ENCODE measurements at places on chromosomes 13 and 19.
A peak's percentile ranks its signal among the peaks of the same experiment; 100 is the strongest.

GRCh38 chr13:55345224-55345623, 1795.5 kb upstream of the PRR20A start:
- DNase-seq: no peak

GRCh38 chr13:93534181-93534700, 307.6 kb downstream of the GPC6 start:
- DNase-seq: no peak

GRCh38 chr13:50319635-50320255, 304.5 kb downstream of the KCNRG start:
- no peak for DNase-seq

DNA sequence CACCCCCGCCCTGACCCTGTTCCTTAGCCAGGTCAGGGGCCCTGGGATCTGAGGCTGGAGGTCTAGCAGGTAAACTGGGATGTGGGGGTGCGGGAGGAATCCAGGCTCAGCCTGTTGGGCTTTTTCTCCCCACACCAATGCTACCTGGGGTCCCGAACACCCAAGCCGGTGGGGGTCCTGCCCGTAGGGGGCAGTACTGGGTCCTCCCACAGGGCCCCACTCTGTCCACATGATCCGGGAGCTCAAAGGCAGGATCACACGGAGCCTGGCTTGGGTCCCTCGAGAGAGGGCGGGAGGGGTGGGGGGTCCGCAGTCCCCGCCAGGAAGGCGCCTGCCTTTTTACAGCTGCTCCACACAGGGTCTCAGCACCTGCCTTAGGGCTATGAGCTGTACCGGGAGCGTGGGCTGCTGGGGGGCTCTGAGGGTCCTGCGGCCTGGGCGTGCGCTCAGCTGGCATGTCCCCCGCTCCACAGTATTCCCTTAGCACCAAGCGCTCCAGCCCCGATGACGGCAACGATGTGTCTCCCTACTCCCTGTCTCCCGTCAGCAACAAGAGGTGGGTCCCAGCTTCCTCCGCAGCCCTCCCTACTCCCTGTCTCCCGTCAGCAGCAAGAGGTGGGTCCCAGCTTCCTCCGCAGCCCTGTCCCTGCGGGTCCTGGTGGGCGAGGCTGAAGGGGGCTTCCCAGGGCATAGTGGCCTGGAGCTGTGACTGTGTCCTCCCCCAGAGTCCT, 12.3 kb upstream of the TEKTIP1 start:
- DNase-seq: no peak

GRCh38 chr19:11355160-11356073, at the start of gene PLPPR2:
TSS of gene PLPPR2 (plus strand) at chr19:11355432. CDS start at chr19:11357674, 2,242 bp downstream.
- peak; percentile 89 for DNase-seq

DNA sequence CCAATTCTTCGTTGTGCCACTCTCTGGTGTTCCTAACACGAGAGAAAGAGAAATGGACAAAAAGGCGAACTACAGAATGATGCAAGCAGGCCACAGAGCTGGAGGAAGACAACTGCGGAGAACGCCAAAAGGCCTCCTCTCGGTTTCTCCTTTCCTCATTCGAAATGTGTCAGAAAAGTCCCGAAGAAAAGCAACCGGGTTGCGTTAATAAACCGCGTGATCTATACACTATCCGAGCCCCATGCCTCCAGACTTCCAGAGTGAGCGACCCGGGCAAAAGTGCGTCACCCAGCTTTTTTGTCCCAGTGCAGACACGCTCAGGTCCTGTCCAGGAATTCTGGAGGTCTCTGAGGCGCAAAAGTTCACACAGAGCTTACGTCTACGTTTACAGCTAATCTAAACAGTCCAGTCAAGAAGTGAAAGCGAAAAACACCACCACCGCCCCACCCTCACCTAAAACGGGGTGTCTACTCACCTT, 413 bp downstream of the N4BP2L2 start:
- no peak for DNase-seq

- DNase-seq: no peak
Observed at GRCh38 chr13:95921485-95921884, 131.7 kb downstream of the UGGT2 start.

GRCh38 chr13:87058786-87059329, 612.3 kb upstream of the SLITRK5 start:
- DNase-seq: no peak

DNA sequence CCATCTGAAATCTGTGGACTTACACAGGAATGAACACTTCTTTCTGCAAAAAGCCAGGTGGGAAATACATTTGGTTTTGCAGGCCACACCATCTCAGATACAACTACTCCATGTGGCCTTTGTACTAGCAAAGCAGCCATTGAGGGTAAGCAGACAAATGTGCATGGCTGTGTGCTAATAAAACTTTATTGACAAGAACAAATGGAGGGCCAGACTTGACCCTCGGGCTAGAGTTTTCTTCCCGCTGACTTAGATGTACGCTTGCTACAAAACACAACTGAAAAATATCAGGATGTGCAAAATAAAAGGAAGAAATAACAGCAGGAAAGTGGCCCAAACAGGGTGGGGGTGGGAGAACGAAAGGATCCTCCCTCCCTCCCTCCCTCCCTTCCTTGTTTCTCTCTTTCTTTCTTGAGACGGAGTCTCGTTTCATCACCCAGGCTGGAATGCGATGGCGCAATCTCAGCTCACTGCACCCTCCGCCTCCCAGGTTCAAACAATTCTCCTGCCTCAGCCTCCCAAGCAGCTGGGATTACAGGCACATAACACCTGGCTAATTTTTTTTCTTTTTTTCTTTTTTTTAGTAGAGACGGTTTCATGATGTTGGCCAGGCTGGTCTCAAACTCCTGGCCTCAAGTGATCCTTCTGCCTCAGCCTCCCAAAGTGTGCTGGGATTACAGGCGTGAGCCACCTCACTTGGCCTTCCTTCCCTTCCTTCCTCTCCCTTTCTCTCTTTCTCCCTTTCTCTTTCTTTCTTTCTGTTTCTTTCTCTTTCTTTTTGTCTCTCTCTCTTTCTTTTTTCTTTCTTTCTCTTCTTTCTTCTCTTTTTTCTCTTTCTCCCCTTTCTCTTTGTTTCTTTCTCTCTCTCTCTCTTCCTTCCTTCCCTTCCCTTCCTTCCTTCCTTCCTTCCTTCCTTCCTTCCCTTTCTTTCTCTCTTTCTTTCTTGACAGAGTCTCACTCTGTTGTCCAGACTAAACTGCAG, 29.3 kb downstream of the CCL25 start:
- no peak for DNase-seq

DNA sequence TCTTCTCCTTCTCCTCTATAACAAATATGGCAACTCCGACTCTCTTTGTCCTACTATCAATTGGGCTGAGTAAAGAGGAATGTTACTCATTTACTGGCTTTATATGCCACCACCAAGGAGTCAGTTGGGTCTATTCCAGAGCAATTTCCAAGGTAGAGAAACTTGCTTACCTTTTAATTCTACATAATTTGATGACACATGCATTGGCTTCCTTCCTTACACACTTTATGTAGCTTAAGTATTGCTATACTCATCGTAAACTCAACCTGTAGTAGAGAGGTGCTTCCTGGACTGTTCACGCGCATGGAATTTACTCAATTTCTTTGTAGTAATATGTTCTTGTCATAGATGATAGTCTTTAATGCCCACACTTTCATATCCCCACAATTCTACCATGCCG, 160.7 kb downstream of the LMO7 start:
- no peak for DNase-seq

GRCh38 chr19:30888937-30889336, 460.3 kb downstream of the TSHZ3 start:
- no peak for DNase-seq

DNA sequence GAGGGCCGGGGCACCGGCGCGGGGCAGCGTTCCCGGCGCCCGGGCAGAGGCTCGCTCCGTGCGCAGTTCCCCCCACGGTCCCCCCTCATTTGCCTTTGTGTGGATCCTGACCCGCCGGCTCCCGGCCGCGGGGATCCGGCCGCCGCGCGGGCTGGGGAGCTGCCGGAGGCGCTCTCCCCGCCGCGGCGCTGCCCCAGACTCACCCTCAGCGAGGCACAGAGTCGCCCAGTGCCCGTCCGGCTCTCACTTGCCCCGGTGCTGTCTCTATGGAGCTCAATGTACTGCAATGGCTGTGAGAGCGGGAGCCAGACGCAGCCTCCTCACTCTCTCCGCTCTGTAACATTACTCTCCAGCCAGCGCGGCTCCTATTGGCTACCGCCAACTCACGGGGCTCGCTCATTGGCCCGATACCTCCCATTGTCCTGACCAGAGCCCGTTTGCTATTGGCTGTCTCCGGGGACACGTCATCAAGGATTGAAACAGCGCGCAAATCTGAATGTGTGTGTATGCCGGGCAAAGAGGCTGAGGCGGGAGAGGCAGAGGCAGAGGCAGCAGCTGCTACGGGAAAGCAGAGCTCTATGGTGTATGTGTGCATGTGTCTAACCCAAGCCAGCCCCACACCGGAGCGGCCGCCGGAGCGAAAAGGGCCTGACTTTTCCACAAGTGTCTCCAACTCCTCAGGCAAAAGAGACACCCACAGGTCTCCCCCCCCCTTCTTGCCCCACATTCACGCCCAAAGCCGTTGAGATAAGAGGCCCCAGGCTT, at the start of gene HMGB1:
Gene HMGB1 (minus strand): TSS at position 344 of the 765 bp plus-strand sequence. CDS start 2,256 bp downstream, outside the sequence.
- peak; percentile 98 for DNase-seq
